Activated CD4-positive, alpha-beta T cell treated with anti-CD3 and anti-CD28 coated beads for 4 hours (primary cell): ENCODE measurements at places on chromosomes 11 and 22.

DNA sequence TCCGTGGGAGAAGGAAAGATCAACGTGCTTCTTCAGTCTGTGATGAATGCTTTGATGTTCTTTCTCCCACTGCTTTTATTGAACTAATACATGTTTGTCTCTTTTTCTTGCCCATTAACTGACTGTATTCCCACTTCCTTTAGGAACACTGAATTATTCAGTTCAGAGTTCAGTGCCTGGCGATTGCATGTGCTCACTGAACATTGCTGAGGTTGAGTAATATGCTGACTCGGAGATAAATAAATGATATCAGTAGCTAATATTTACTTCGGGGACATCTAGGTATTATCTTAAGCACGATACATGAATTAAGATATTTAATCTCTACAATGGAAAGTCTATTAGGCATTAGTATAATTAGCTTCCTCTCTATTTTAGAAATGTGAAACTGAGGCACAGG lies 102.3 kb upstream of the OR5AK2 start:
- DNase-seq, result no peak

DNA sequence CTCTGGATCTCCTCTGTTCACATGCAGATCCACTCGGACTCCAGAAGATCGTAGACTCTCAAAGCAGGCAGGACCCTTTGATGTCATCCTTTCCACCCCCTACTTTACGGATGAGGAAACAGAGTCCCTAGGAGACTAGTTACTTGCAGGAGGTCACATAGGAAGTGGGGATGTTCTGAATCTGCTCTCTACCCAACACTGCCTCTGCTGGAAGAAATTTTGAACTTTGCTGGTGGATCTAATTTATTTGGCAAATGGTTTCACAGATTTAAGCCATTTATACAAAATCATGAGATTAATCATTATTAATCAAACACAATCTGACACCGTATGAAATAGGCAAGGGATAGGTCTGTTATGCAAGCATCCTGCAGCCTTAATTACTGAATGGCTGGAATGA lies 55.0 kb upstream of the USP47 start:
- DNase-seq, result no peak

GRCh38 chr11:45568049-45568448 lies 97.4 kb downstream of the CHST1 start:
- no peak for DNase-seq

DNA sequence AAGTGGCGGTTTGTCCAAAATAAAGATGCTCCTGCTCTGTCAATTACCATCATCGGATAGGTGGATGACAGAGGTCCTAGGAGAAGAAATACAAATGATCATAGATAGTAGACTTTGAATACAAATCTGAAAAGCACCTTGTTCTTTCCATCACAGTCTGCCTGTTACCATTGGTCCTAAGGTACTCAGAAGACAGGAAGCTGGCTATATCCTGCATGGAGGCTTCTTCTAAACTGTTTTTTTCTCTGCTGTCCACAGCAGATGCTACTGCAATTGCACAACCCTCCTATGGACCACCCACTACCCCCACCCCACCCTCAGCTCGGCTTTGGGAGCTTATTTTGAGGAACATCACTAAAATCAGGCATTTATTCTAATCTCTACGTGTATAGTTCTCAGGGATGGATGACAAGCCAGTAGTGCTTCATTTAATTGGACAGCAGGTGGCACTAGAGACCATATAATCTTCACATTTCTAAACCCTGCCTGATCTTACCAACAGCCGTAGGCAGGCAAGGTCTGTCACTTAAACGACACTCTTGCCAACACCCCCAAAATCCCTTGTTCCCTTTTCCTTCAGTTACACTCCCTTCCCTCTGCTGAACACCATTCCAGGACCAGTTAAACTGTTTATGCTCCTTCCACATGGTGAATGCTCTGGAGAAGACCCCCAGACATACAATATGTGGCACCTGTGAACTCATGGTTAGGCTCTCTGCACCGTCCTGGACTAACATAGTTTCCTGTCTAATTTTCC lies 6.6 kb upstream of the PTS start:
- DNase-seq, result peak; percentile 33

DNA sequence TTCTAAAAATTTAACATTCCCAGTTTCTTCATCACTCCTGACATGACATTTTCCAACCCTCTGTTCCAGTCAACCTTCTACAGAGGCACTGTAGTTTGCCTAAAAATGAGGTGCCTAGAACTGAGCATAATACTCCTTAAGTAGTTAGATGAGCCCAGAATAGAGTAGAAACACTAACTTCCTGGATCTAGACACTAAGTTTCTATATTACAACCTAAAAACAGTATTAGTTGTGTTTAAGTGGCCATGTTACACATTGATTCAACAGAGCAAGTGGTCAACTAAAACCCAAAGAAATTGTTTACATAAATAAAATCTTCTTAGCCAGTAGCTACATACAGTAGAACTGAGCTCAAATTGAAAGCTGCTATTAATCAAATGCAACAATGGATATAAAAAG lies 1.3 kb downstream of the HPS5 start:
- DNase-seq, result no peak

GRCh38 chr11:6569706-6570105 lies 33.7 kb downstream of the RRP8 start:
- DNase-seq, result no peak

GRCh38 chr11:44997566-44997965 lies 46.9 kb upstream of the TP53I11 start:
- DNase-seq, result no peak

- DNase-seq, result peak; percentile 76
Measured at GRCh38 chr11:65588199-65589054, 7.2 kb downstream of the KCNK7 start.

DNA sequence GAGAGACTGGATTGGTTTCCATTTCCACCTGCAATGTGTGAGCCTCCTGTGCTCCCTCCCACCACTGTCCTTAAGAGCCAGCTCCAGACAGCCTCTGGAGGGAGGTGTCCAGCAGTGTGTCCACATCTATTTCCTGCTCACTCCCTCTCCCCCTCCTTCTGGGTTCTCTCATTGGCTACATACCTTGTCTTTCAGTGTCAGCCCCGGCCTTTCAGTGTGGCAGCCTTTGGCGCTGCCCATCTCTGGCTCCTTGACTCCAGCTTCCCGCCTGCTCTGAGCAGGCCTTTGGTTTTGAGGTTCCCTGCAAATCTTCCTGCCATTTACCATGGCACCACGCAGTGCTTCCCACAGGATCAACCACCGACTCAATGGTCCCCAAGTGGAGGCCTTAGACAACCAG lies 19.0 kb upstream of the PTPRJ start:
- DNase-seq, result no peak

- DNase-seq, result no peak
Measured at GRCh38 chr11:115378557-115378956, 125.7 kb downstream of the CADM1 start.

DNA sequence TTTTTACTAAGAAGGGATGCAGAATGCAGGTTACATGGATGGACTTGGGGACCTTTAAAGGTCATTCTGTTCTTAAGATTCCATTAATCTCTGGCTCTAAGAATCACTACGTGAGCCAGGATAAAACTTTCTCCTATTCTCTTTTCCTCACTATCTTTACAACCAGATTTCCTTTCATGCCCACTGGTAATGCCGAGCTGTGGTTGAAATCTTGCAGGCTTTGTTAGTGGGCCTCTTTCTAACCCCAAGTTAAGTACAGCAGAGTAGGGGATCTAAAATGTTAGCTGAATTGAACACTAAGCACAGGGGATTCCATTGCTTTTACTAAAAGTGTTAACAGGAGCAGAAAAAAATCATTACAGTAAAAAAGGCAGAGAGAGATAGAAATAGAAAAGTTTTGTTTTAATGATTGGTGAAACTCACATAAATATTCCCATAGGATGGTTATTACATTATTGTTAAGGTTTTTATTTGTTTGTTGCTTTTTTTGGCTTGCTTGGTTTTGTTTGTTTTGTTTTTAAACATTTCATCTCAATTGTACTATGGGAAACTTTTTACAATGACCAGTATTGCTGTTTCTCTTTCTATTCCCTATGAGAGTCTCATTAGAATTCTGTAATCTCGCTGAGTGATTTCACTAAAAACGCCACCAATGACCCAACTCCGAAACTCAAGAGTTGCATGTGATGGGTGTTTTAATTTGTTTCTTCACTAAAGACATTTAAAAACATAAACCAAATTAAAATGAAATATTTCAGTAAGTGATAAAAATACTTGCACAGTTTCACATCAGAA lies 54.1 kb upstream of the HTATIP2 start:
- DNase-seq, result no peak

- no peak for DNase-seq
Measured at GRCh38 chr11:66686100-66686785, 8.6 kb upstream of the RBM4B start.

- DNase-seq, result no peak
Measured at GRCh38 chr11:19811380-19811779, 98.7 kb downstream of the NAV2 start.

DNA sequence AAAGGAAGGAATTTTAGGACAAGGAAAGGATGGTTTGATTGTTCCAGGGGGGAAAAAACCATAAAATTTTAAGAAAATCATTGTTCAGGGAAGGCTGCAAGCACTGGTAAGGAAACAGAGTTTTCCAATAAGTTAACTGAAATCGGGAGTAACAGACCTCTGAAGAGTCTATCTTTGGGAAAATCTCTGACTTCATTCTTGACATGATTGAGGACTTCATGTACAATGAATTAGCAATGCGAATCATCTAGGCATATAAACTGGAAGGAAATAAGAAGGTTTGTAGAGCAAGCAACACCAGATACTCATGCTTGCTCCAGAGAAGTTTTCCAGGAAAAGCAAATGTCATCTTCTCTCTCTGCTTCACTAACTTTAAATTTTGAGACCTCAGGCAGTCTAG lies 18.5 kb downstream of the APLP2 start:
- no peak for DNase-seq

DNA sequence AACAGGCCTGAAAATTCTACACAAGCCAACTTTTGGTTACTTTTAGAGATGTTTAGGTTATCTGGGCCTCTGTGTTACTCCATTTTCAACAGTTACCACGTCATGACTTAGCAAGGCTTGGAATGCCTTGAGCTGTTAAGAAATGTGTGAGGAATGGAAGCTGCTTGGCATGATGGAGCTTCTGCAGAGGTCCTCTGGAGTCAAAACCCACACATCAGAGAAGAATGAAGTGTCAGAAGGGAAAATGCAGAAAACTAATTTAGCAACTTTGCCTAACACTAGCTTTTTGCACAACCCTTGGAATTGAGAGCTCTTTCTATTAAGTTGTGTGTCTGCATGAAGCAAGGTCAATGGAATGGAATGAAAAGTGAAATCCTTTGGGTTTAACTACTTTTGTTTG lies 27.4 kb downstream of the FAT3 start:
- DNase-seq, result no peak

DNA sequence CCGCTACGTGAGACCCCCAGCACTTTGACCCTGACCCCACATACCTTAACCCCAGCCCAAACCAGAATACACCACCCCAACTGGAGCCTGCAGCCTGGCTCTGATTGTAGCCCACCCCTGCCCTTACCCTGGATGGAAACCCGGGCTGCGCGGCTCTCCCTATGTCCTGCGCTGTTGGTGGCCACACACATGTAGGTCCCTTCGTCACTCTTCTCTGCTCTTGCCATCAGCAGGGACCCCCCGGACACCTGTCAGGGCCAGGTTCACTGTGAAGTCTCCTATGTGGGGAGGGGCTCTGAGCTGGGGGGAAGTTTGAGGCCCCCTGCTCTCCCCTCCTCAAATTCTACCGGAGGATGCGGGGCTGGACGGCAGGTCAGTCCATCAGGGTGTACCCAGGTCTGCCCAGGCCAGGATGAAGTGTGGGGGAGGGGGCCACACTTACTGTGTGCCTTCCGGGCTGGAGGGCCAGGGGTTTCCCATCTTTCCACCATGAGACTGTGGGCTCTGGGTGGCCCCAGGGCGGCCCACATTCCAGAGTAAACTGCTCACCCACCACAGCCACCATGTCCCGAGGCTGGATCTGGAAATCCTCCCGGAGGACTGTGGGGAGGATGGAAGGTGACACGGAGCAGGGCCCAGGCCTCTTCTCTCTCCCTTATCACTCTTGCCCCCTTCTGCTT lies 1.5 kb downstream of the ROBO4 start:
- no peak for DNase-seq

DNA sequence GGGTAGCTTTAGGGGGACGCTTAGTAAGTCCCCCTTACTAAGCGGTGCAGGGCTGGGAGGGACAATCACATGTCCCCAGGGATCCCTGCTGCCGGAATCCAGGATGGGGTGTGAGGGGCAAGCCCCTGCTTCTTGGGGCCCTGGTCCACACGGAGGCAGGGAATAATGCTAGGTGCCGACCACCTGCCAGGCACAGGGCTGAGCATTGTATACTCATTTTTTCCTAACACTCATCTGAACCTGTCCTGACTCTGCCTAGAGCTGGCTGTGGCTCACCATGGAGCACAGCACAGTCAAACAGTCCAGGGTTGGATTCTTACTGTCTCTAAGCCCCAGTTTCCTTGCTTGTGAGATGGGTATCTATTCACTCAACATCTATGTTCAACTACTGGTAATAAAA lies 1.4 kb upstream of the LTBP3 start:
- DNase-seq, result no peak

GRCh38 chr11:27563201-27563600 lies 56.6 kb upstream of the LIN7C start:
- no peak for DNase-seq

DNA sequence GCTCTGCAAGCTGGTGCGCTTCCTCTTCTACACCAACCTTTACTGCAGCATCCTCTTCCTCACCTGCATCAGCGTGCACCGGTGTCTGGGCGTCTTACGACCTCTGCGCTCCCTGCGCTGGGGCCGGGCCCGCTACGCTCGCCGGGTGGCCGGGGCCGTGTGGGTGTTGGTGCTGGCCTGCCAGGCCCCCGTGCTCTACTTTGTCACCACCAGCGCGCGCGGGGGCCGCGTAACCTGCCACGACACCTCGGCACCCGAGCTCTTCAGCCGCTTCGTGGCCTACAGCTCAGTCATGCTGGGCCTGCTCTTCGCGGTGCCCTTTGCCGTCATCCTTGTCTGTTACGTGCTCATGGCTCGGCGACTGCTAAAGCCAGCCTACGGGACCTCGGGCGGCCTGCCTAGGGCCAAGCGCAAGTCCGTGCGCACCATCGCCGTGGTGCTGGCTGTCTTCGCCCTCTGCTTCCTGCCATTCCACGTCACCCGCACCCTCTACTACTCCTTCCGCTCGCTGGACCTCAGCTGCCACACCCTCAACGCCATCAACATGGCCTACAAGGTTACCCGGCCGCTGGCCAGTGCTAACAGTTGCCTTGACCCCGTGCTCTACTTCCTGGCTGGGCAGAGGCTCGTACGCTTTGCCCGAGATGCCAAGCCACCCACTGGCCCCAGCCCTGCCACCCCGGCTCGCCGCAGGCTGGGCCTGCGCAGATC lies 16.5 kb downstream of the P2RY2 start:
- DNase-seq, result no peak

DNA sequence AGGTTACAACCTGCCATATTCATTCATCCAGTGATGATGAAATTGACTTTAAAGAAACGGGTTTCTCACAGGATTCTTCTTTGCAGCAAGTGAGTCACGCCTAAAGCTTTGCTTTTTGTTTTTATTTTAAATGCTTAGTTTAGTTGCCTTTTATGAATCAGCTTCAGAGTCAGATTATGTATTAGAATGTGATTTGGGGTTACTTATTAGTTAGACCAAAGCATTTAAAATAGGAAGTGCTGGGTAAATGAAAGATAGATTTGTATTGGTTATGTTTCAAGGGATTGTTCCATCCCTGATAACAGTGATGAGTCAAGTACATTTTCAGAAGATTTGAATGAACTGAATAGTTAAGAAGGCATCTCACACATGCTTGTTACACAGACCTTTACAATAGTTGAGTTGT lies 101.3 kb upstream of the GAL start:
- no peak for DNase-seq
